ENCODE measurements at places on chromosomes 2 and 18.

DNA sequence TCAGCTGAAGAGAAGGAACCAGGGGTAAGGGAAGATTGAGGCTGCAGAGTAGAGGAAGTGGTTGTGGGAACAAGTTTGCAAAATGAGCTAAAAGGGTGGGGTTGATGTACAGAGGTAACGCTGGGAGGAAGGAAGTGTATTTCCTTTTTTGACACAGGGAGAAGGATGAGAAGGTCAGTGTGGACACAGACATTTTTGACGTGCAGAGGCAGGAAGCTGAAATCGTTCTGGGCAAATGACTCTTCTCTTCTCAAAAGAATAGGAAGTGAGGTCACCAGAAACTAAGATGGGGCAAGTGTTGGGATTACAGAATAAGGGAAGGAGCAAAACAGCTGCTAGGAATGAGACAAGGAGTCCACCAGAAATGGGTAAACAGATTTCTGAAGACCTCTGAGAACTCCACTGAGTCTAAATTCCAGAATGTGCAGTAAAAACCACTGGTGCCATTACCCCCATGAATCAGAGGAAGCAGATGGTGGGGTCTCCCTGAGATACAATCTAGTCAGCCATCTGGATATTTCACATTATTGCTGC, 20.0 kb upstream of the RNF149 start:
- no peak for DNase-seq
- peaks cover 60% of the 10 kb centered on the region for H3K4me1 ChIP-seq
- no peaks in the 10 kb centered on the region for H3K36me3 ChIP-seq
- H3K27me3 ChIP-seq, result no peaks in the 10 kb centered on the region
- H3K27ac ChIP-seq, result peak overlapping the region; percentile 51

GRCh38 chr2:229221641-229222040, 49.4 kb downstream of the PID1 start:
- H3K4me3 ChIP-seq, result no peak overlapping the region
- H3K36me3 ChIP-seq, result no peaks in the 10 kb centered on the region
- no peaks in the 10 kb centered on the region for H3K27me3 ChIP-seq
- H3K27ac ChIP-seq, result no peak overlapping the region

- H3K36me3 ChIP-seq, result no peaks in the 10 kb centered on the region
- DNase-seq, result no peak
- no peak overlapping the region for H3K4me3 ChIP-seq
- peaks cover 13% of the 10 kb centered on the region for H3K4me1 ChIP-seq
These were observed 204.4 kb downstream of the MREG start for GRCh38 chr2:215808996-215809395.

DNA sequence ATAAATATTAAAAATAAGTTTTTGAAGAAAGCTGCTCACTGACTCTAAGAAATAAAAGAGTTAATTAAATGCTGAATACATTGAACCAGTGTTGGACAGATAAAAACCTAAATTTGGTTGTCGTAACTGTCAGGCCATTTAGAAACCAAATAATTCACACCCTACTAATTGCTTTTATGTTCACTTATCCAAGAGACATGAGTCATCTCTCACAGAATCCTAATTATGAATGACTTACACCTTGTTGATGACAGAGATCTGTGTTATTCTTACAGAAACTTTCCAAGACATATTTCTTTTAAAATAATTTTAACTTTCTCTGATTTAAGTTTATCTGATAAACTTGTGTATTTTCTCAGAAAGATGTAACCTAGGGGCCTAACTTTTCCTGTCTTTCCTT, 250.7 kb downstream of the IKZF2 start:
- no peak for DNase-seq
- H3K36me3 ChIP-seq, result no peaks in the 10 kb centered on the region
- H3K27ac ChIP-seq, result no peak overlapping the region
- no peaks in the 10 kb centered on the region for H3K27me3 ChIP-seq

DNA sequence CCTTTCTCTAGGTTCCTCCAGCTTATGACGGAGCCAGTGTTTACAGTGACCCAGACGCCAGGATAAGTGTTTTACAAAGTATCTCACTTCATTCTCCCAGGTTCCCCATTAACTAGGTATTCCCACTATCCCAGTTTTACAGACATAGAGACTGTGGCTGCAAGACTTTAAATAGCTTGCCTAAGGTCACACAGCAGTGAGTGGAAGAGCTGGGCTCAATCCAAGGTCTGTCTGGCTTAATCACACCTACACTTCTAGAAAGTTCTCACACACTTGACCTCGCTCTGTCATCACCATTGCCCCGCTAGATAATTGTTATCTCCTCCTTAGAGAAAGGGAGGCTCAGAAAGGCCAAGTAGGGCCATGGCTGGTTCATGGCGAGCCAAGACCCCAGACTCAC, 110.2 kb downstream of the ANTXR1 start:
- no peaks in the 10 kb centered on the region for H3K4me1 ChIP-seq
- no peak for DNase-seq
- H3K27me3 ChIP-seq, result peaks cover 11% of the 10 kb centered on the region

DNA sequence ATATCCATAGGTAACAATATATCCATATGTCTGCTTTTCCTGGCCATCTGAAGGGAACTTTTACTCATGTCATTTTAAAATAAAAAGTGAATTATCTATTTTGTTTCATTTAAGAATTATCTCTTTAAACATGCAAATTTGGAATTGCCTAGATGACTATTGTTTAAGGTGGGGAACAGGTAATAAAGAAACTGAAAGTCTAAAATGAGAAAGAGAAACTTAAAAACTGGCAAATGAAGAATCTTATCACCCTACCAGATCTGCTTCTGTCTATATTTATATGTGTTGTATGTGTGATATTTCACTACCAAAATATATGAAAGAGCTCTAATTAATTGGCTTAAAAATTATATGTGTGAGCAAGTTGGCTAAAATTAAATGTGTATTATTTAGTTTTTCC, 243.2 kb upstream of the KCNH7 start:
- no peaks in the 10 kb centered on the region for H3K27me3 ChIP-seq
- no peaks in the 10 kb centered on the region for H3K36me3 ChIP-seq
- H3K4me1 ChIP-seq, result no peaks in the 10 kb centered on the region
- H3K27ac ChIP-seq, result no peak overlapping the region

- H3K27me3 ChIP-seq, result no peaks in the 10 kb centered on the region
- no peaks in the 10 kb centered on the region for H3K36me3 ChIP-seq
- no peak overlapping the region for H3K27ac ChIP-seq
- no peaks in the 10 kb centered on the region for H3K4me1 ChIP-seq
- no peak for DNase-seq
These were observed 146.7 kb upstream of the L3MBTL4 start for GRCh38 chr18:6561420-6561861.

- H3K36me3 ChIP-seq, result no peaks in the 10 kb centered on the region
- no peak overlapping the region for H3K4me3 ChIP-seq
- H3K4me1 ChIP-seq, result no peaks in the 10 kb centered on the region
- DNase-seq, result no peak
These were observed 1232.3 kb upstream of the ZEB2 start for GRCh38 chr2:145752091-145752806.

DNA sequence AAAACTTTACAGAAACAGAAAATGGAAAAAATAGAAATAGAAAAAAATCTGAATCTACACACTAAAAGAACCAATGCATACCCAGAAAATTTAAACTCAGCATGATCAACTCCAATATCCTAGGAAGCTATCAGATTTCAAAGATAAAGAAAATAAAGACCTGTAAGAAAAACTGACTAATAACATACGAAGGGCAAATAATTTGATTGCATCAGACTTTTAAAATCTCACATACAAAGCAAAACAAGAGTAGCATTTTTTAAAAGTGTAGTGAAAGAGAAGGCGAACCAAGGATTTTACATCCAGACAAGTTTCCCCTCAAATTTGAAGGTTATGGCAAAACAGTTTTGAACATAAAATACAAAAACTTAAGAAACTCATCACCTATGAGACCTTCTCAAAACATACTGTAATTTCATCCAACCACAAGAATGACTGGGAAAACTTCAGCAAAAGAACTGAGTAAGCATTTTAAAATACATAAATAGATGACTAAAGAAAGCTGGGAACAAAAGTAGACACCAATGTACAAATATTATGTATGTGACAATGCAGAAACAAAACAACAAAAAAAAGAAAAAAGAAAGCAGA, 54.8 kb downstream of the NBAS start:
- no peak for DNase-seq
- H3K4me3 ChIP-seq, result no peak overlapping the region
- no peak overlapping the region for H3K27ac ChIP-seq
- H3K27me3 ChIP-seq, result no peaks in the 10 kb centered on the region
- peaks cover 51% of the 10 kb centered on the region for H3K36me3 ChIP-seq

GRCh38 chr18:78549971-78550370, 429.6 kb upstream of the SALL3 start:
- H3K4me1 ChIP-seq, result no peaks in the 10 kb centered on the region
- no peak overlapping the region for H3K27ac ChIP-seq
- no peaks in the 10 kb centered on the region for H3K36me3 ChIP-seq
- H3K4me3 ChIP-seq, result no peak overlapping the region
- DNase-seq, result no peak
